ENCODE measurements at places on chromosomes 2 and 18. TPM values are rescaled to one million over a fixed set of nuclear protein-coding genes. Genes with fewer than 3 reads are reported as not detected.
A peak's percentile ranks its signal among the peaks of the same experiment; 100 is the strongest.

CNNM4 gene
- total RNA-seq: 12.1 TPM

DNA sequence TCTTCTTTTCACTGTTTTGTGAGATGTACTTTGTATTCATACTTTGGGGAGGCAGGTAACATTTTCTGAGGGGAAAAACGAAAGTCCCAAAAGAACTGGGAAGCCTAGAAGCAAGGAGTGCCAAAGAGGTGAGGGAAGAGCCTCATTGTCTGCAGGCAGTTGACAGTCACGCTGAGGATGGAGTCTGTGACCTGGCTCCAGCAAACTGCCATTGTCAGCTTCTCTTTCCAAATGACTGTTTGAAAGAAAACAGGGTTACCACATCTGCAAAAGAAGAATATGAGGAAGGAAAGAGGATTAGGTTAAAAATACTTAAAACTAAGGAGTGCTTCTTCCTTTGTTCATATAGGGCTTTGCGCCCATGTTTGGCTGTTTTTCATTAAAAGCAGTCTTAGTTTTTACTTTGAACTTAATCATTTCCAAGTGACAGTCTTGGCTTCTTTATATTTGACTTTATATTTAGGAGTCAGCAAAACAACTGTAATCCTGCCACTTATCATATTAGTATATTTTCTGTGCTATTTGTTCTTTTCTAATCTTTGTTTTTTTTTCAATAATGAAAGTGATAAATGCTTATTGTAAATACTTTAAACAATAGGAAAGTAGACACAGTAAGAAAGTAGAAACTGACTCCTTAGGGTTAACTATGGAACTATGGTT, 35.0 kb downstream of the CERS6 start:
- peak overlapping the region; percentile 66 for H3K27ac ChIP-seq
- peak overlapping the region; percentile 10 for H3K4me3 ChIP-seq
- DNase-seq: no peak
- peaks cover 14% of the 10 kb centered on the region for H3K4me1 ChIP-seq
- no peaks in the 10 kb centered on the region for H3K27me3 ChIP-seq

PID1 gene
- total RNA-seq: 0.56 TPM

DNA sequence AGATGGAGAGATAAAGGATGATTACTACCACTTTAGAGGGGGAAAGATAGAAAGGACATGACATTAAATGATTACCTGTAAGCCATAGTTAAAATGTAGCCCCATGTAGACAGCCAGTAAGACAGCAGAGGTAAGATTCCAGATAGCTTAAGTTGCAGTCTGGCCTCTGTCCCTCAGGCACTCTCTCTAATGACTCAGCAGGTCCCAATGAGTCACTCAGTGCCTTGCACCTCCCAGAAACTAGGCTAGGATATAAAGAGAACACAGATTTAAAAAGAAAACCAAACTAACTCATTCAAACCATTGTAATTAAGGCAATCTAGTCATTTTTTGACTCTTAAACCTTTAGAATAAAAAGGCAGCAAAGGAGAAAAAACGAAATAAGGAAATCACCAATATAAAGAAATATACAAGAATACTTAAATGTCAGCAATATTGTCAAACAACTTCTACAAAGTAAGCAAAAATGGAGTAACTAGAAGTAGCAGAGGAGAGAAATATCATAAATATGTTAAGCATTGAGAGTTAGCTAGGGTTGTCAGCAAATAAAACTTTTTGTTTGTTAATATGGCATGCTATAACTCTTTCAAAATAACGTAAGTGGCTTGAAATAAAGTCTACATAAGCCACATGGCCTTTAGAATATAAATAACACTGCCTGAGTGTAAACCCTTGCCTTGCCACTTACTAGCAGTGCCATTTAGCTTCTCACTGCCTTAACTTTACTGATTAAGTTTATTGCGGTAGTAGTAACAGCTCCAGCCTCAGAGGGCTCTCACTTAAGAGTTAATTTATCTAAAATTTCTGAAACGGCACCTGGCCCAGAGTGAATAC, 48.5 kb downstream of the SOCS6 start:
- no peak overlapping the region for H3K27ac ChIP-seq
- H3K36me3 ChIP-seq: no peaks in the 10 kb centered on the region
- no peak overlapping the region for H3K4me3 ChIP-seq
- no peak for DNase-seq

SCN3A gene
- 0.05 TPM for total RNA-seq

DNA sequence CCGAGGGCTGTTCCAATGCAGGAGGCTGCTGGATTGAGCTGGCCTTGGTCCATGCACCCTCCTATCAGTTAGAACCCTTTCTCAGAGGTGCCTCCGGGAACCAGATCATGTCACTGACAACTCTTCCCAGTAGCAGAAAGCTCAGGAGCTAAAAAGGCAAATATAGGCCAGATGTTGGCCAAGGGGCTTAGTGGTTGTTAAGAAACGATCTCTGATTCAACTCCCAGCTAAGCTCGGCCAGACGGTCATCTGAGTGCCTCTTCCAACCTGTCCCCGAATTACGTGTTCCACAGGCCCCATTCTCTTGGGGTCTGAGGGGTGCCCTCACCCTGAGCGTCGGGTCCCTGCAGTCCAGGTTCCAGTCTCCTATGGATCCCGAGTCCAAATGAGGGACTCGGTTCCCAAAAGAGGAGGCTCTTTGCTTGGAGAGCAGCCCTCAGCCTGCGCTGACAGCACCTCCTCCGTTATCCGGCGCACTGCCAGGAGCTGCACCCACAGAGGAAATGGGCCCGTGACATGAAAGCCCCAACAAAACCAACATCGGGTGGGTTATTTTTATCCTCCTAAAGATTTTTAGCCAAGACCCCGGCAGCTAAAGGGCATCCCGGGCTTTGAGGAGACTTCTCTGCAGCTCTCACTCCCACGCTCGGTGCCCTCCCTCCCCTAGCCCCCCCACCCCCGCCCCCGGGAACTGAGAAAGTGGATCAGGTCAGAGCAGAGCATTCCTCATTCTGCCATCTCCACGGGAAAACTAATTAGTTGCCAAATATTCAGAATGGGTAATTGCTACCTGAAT, 106.6 kb upstream of the ID2 start:
- no peak overlapping the region for H3K4me3 ChIP-seq
- H3K27ac ChIP-seq: no peak overlapping the region
- H3K36me3 ChIP-seq: no peaks in the 10 kb centered on the region
- peaks cover 35% of the 10 kb centered on the region for H3K4me1 ChIP-seq
- DNase-seq: peak; percentile 80
- H3K27me3 ChIP-seq: no peaks in the 10 kb centered on the region

- H3K4me1 ChIP-seq: no peaks in the 10 kb centered on the region
- H3K27ac ChIP-seq: no peak overlapping the region
- H3K4me3 ChIP-seq: no peak overlapping the region
- H3K36me3 ChIP-seq: no peaks in the 10 kb centered on the region
- DNase-seq: no peak
Observed at GRCh38 chr2:238912228-238912915, 64.5 kb downstream of the TWIST2 start.

RASGRP3 gene
- 1.8 TPM for total RNA-seq

HK2 gene
- total RNA-seq: 9.4 TPM

C1QL2 gene
- total RNA-seq: not detected

GRCh38 chr2:109204412-109204811, 75.4 kb downstream of the SH3RF3 start:
- no peaks in the 10 kb centered on the region for H3K27me3 ChIP-seq
- peaks cover 6% of the 10 kb centered on the region for H3K4me1 ChIP-seq
- H3K4me3 ChIP-seq: no peak overlapping the region
- H3K36me3 ChIP-seq: no peaks in the 10 kb centered on the region

GRCh38 chr2:113076954-113077669, 9.3 kb downstream of the IL1F10 start:
- DNase-seq: no peak
- H3K27me3 ChIP-seq: no peaks in the 10 kb centered on the region
- H3K36me3 ChIP-seq: no peaks in the 10 kb centered on the region
- no peak overlapping the region for H3K27ac ChIP-seq

DNA sequence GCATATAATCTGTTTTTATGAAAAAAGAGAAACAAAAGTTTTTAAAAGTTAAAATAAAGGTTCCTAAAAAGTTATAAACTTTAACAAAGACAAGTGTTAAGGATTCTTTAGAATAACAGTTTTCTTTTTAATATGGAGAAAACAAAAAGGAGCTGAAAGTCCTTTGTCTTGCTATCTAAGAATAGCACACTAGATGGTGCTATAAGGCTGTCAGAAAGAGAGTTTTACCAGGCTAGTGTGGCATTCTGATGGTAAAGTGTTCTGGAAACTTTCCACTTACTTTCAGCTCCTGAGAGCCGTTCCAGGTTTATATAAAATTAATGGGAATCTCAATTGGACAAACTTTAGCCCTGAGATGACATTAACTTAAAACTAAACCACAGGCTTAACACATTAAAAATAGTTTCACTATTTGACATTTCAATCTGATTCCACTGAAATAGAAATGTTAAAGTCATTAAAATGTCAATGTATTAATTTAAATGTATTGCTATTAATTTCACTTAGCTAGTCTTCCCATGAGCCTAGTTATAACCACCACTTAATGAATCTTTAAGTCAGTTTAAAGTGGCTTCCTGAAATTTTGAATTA, 3.7 kb downstream of the FBXO48 start:
- H3K27ac ChIP-seq: no peak overlapping the region
- H3K36me3 ChIP-seq: no peaks in the 10 kb centered on the region
- no peak overlapping the region for H3K4me3 ChIP-seq
- no peak for DNase-seq
- H3K4me1 ChIP-seq: peaks cover 16% of the 10 kb centered on the region
- H3K27me3 ChIP-seq: no peaks in the 10 kb centered on the region

- no peaks in the 10 kb centered on the region for H3K27me3 ChIP-seq
- DNase-seq: no peak
Observed at GRCh38 chr2:109324861-109325260, 195.9 kb downstream of the SH3RF3 start.

LRRC30 gene
- total RNA-seq: not detected

HAAO gene
- total RNA-seq: 0.68 TPM

GRCh38 chr2:32452338-32453064, 95.7 kb downstream of the BIRC6 start:
- no peak overlapping the region for H3K4me3 ChIP-seq
- no peaks in the 10 kb centered on the region for H3K4me1 ChIP-seq
- H3K27me3 ChIP-seq: no peaks in the 10 kb centered on the region
- H3K27ac ChIP-seq: no peak overlapping the region
- DNase-seq: no peak

DNA sequence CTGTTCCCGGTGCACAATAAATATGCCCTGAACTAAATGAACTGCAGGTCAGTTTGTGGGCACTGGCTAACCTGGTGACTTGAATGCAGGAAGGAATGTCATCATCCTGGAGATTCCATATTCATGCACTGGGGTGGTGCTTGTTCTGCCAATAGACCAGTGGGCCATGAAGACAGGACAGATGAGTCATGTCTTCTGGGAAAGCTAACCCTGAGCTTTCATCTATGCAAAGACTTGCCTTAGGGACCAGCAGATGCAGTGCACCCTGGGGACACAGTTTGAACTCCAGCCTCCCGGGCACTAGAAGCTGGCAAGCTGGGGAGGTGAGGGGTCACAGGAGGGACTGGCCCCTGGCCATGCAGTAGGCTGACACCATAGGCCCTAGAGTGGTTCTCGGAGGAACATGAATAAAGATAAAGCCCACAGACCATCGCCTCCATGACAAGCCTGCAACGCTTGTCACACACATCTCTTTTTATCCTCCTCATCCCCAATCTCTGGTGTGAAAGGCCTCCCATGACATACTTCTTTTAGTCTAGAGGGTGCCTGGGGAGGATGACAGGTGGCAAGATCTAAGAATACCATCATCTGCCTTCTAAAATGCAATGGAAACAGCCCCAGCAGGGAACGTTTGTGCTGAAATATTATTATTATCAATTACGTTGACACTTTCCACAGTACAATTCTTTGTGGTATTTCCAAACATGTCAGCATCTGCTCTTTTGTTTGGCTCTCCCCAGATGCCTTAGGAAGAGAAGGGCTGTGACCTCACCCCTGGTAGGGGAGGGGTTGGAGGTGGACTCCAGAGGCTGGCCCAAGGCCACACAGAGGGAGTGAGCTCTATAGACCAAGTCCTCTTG, 267.4 kb upstream of the RAB6C start:
- no peak overlapping the region for H3K4me3 ChIP-seq
- no peak for DNase-seq
- H3K27me3 ChIP-seq: no peaks in the 10 kb centered on the region
- no peaks in the 10 kb centered on the region for H3K4me1 ChIP-seq
- no peak overlapping the region for H3K27ac ChIP-seq

GRCh38 chr2:147910990-147911473, 66.2 kb downstream of the ACVR2A start:
- DNase-seq: no peak
- H3K4me1 ChIP-seq: no peaks in the 10 kb centered on the region
- no peak overlapping the region for H3K27ac ChIP-seq
- H3K27me3 ChIP-seq: no peaks in the 10 kb centered on the region
- H3K36me3 ChIP-seq: peaks cover 3% of the 10 kb centered on the region
- no peak overlapping the region for H3K4me3 ChIP-seq

- no peaks in the 10 kb centered on the region for H3K36me3 ChIP-seq
- no peak overlapping the region for H3K27ac ChIP-seq
Observed at GRCh38 chr18:65941482-65941881, 190.7 kb downstream of the CDH7 start.

DNA sequence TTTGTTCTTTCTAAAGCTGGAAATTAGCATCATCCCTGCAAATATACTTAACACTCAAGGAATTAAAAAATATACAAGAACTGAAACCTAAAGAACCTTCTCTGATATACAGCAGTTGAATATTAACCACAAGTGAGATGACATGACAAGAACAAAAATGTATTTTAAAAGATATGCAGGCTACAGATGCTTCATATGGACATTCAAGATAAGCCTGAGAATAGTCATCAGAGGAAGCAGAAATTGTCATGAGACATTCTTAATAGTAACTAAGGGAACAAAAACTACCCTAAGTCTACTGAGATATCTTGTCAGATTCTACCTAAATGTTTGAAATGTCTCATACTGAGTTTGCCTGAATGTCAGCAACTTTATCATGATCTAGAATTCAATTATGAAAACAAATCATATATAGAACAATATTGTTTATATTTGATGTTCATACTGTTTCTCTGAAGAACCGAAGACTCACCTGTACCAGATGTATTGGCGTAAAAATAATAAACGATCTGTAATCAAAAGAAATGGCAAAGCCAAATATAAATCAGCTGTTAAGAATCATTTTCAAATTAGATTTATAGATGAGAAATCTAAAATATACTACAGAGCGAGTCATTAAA, 4.7 kb downstream of the NBAS start:
- H3K4me3 ChIP-seq: no peak overlapping the region
- H3K4me1 ChIP-seq: peaks cover 6% of the 10 kb centered on the region
- no peak overlapping the region for H3K27ac ChIP-seq
- H3K36me3 ChIP-seq: peaks cover 7% of the 10 kb centered on the region
- DNase-seq: no peak

ALMS1 gene
- total RNA-seq: 33.8 TPM

AGXT gene
- total RNA-seq: not detected

Measured in natural killer cell (primary cell).